ENCODE measurements at places on chromosomes 13 and 19.

GRCh38 chr19:46186717-46187101, 38.7 kb downstream of the IGFL2 start:
- DNase-seq = no peak

- DNase-seq = no peak
Observed at GRCh38 chr19:1156830-1157615, 17.0 kb downstream of the SBNO2 start.

GRCh38 chr13:30874111-30874510, 32.0 kb upstream of the MEDAG start:
- no peak for DNase-seq

- no peak for DNase-seq
Observed at GRCh38 chr13:67353941-67354340, 123.8 kb upstream of the PCDH9 start.

- DNase-seq = no peak
Observed at GRCh38 chr19:49057636-49058234, at the start of gene CGB7. TSS of gene CGB7 (minus strand) at chr19:49057749. CDS start at chr19:49055375, 2,374 bp downstream.

- no peak for DNase-seq
Observed at GRCh38 chr13:43369319-43369718, 345.9 kb downstream of the DNAJC15 start.
